ENCODE measurements at places on chromosomes 1 and 21.

- no peak for DNase-seq
Observed at GRCh38 chr1:143661418-143662101, 310.2 kb downstream of the FAM72C start.

- DNase-seq: no peak
Observed at GRCh38 chr1:85398391-85399064, 66.4 kb downstream of the DDAH1 start.

DNA sequence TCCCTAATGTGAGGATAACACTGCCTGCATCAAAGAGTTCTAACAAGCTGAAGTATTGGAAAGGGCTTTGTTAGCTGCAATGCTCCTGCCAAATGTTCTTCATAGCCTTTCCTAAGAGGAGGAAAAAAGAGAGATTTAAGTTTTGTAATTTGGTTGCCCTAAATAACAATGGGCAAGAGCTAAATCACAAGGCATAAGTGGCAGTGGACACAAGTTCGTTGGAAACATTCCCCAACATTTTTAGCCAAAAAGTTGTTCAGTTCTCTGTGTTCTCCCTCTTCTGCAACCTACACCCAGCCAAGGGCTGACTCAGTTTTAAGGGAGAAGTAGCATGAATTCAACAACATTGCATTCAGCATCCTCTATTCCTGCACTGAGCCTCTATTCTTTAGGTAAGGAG, 2.6 kb upstream of the UQCRHL start:
- no peak for DNase-seq

- no peak for DNase-seq
Observed at GRCh38 chr1:81388435-81388834, 412.3 kb upstream of the ADGRL2 start.

GRCh38 chr1:71170925-71171324, 90.1 kb upstream of the ZRANB2 start:
- DNase-seq: no peak

DNA sequence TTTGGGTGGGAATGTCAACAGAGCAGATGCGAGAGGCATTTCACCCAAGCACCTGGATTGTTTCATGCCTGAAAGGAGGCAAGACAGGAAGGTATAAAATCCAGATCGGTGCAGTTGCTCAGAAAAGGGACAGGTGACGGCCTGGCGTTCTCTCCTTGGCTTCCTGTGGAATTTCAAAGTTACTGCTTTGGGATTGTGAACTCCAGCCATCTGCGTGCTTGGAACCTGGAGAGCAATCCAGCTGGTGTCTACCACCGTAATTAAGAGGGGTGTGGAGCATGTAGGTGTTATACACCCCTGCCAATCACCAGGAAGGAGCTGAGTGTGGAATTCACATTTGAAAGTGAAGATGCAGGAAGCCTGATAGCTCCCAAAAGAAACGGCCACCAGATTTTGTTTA, 286.1 kb downstream of the KIF26B start:
- DNase-seq: no peak

GRCh38 chr1:221284028-221284427, 404.8 kb downstream of the HLX start:
- no peak for DNase-seq

GRCh38 chr1:208520438-208521099, 276.4 kb upstream of the PLXNA2 start:
- no peak for DNase-seq

GRCh38 chr1:97190326-97190725, 468.7 kb downstream of the PTBP2 start:
- no peak for DNase-seq

DNA sequence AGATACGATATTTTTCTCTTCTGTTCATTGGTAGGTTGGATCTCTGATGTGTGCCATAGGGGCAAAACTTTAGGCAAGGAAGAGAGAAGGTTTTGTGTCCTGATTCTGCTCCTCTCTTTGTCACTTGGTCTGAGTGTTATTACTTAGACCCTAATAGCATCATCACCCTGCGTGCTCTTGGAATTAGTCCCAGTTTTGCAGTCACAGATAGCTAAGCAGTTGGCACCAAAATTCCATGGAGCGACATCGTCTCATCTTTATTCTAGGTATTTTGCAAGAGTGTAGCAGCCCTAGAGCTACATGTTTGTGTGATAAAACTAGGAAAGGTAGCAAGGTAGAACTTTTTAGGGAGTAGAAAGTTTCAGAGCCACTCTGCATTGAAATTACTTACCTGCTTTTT, 23.8 kb downstream of the PIP5K1A start:
- no peak for DNase-seq

GRCh38 chr21:43211760-43212115, 42.9 kb downstream of the CRYAA start:
- DNase-seq: no peak

GRCh38 chr1:52119301-52120079, 22.4 kb upstream of the ZFYVE9 start:
- DNase-seq: no peak

DNA sequence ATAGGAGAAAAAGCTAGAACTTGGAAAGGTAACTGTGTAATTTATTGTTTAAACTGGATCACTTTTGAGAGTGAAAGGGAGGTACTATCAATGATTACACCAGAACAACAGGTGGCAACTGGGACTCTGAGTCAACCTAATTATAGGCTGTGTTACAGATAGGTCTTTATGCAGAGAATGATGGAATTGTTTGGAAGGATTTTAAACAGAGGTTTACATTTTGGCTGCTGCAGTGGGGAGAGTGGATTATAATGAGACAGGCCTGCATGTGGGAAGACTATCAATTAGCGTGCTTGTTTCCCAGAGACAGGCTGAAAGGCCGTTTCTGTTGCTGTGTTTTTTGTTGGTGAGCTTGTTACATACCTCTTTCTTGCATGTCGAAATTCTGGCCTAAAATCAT, 432.9 kb downstream of the PLA2G4A start:
- DNase-seq: no peak

GRCh38 chr1:206001476-206001888, 1.7 kb downstream of the RAB7B start:
- DNase-seq: no peak

DNA sequence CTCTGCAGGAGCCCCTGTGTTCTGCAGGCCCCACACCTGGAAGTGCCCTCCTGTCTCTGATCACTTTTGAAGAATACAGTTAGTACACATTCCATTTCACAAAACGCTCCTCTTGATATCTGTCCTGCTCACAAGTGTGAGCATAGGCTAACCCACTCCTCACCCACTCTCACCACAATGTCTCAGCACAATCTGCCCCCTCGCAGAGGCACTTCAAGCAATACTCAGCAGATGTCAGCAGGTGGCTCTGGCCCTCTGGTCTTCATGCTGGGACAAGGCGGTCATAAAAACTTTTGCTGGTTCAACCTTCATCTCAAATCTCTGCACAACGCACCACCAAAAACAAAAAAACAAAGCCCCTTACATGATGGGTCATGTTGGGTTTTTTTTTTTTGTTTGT, 671.2 kb downstream of the MATN1 start:
- no peak for DNase-seq

DNA sequence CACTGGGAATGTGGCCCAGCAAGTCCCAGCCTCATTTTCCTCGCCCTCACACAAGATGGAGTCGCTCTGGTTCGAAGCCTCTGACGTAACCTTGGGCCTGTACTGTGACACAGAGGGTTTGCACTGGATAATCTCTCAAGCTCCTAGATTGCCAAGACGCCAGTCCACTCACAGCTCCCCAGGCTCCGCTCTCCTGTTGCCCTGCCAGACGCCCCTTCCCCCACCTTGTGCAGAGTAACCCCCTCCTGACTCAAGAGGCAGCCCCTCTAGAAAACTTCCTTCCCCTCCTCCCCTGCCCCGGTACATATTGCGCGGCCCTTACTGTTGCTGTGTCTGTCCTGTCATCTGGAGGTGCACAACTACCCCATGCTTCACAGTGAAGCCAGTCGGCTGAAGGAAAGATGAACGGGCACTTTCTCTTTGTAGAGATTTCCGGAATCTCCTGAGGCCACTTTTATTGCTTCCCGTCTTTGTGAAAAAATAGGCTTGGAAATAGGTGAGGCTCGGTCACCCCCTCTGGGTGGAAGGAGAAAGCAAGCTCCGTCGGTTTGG, 981 bp upstream of the KIAA1614 start:
- DNase-seq: no peak

DNA sequence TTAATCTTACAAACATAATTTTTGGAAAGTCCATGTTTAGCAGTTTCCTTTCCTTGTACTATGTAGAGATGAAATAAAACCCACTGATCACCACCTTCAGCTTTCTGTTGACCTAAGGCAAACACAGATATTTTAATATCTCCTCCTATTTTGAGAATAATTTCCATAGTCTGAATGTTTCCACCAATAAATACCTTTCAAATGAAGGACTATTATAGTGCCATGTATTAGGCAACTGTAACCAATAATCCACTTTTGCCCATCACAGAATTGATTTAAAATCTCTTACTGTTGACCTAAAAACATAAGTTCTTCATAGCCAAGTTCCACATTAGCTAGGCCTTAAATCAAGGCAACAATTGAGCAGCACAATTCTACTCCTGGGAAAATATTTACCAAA, 1.8 kb downstream of the CDC42BPA start:
- no peak for DNase-seq

All from esophagus squamous epithelium (tissue), 5 donors.